Fibroblast of skin of left biceps (primary cell): ENCODE measurements at places on chromosomes 2 and 18.

DNA sequence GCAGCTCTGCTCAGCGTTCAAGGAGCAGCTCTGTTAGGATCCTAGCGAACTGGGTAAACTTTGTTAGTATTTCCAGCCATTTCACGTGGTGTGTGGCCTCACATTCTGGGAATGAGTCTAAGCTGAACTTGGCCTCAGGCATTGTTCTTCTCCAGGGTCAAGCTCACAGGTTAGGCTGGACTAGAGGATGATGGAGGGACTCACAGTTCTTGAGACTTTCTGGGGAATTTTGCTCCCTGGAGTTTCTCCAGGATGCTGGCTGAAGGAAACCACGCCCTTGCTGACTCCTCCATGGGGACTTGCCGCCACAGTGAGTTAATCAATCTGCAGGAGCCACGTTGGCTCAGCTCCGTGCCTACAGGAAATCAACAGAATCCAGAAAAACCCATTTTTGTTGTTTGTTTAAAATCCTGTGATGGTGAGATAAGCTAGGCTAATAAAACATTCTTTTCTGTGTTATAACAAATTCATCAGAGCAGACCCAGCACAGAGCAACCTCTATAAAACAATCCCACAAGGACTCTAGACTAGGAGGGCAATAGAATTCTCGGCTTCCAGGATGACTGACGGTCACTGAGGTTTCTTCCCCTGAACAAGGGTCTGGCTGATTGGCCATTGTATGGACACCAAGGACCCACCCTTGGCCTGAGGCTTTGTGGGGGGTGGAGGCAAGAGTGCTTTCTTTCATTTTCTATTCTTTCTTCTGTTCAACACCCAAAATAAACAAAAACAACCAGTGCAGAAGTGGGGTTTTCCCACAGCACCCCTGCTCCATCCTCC lies 12.6 kb downstream of the CNDP1 start:
- no peak for DNase-seq

DNA sequence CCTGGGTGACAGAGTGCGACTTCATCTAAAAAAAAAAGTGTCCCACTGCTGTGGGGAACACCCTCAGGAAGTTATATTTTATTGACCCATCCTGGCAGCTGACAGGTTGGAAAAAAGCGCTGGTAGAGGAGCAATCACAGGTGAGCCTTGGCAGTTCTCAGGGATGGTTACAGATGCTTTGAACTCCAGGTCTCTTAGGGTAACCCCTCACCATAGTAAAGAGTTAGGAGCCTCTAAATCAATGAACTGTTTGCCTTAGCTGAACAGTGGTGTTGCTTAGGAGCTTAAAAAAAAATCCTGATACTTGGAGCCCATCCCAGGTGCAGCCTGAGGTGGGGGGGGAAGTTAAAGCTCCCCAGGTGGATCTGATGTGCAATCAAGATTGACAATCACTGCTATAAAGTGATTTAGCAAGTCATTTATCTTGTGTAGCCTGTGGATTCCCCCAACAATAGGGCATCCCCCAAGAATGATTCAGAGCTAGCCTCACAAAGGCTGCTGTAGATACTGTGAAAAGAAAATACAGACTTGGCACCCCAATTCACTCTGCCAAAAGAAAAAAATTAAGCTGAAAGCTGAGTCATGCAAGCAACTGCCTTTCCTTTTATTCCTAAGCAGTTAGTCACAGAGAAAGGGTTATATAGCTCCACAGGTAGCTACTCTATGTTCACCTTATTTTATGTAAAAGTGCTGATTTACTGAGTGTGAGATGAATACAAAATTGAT lies 14.8 kb downstream of the SLC16A14 start:
- DNase-seq: no peak

- DNase-seq: no peak
Observed at GRCh38 chr2:195313962-195314361, 343.1 kb upstream of the SLC39A10 start.

DNA sequence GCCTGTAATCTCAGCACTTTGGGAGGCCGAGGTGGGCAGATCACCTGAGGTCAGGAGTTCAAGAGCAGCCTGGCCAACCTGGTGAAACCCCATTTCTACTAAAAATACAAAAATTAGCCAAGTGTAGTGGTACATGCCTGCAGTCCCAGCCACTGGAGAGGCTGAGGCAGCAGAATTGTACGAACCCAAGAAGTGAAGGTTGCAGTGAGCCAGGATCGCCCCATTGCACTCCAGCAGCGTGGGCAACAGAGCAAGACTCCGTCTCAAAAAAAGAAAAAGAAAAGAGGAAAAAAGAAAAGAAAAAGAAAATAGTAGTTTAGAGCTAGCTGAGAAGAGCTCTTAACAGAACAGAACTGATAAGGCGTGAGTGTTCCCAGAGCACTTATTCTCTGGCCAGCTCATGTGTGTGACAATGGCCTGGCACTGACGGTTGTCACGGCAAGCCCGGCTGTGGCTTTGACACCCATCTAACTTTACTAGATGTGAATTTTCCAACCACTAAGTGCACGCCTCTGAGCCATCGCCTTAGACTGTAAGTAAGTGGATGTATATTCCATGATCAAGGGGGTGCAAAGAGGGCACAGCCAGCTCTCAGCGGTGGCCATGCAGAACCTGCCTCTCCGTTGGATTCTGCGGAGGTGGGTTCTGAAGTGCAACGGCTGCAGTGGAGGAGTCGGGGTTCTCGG lies 80.0 kb downstream of the ZNF516 start:
- DNase-seq: no peak

GRCh38 chr2:65746931-65747675 lies 314.7 kb upstream of the SPRED2 start:
- DNase-seq: no peak

- DNase-seq: no peak
Observed at GRCh38 chr2:176081837-176082524, 1.8 kb downstream of the EVX2 start.

- no peak for DNase-seq
Observed at GRCh38 chr2:233413559-233414272, 59.4 kb downstream of the DGKD start.

- DNase-seq: no peak
Observed at GRCh38 chr2:68723181-68723580, 11.4 kb upstream of the ARHGAP25 start.

DNA sequence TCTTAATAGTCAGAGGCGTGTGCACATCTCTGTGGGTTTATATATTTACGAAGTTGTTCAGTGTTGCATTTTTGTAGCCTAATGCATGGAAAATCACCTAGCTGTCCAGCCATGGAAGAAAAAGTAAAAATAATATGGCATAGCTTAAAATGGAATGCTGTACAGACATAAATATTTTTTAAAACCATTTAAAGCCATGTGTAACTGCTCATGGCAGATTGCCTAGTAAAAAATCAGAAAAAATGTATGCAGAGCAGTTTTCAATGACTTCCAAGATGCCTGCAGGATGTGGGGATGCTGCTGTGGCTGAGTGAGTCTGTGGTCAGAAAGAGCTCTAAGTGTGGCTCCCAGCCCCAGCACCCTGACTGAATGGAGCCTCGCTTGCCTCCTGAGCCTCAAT lies 64.8 kb upstream of the ALKAL2 start:
- no peak for DNase-seq

- DNase-seq: no peak
Observed at GRCh38 chr2:124450481-124450880, 425.4 kb downstream of the CNTNAP5 start.

- DNase-seq: no peak
Observed at GRCh38 chr2:241137276-241138190, 11.7 kb downstream of the PASK start.

GRCh38 chr2:133641942-133642725 lies 73.9 kb upstream of the NCKAP5 start:
- DNase-seq: no peak

- DNase-seq: no peak
Observed at GRCh38 chr2:64376926-64377325, 77.0 kb upstream of the LGALSL start.

- no peak for DNase-seq
Observed at GRCh38 chr2:75498907-75499306, 61.8 kb downstream of the EVA1A start.

- DNase-seq: no peak
Observed at GRCh38 chr2:241308267-241308666, 7.2 kb downstream of the HDLBP start.

- no peak for DNase-seq
Observed at GRCh38 chr2:190627448-190628412, 21.2 kb upstream of the NAB1 start.

- no peak for DNase-seq
Observed at GRCh38 chr2:101087638-101088037, 63.5 kb downstream of the TBC1D8 start.

GRCh38 chr18:74914052-74914591 lies 294.8 kb downstream of the PTGR3 start:
- DNase-seq: no peak

- no peak for DNase-seq
Observed at GRCh38 chr18:13276530-13277520, 58.3 kb downstream of the LDLRAD4 start.

GRCh38 chr2:119879502-119879901 lies 119.8 kb downstream of the PTPN4 start:
- no peak for DNase-seq

DNA sequence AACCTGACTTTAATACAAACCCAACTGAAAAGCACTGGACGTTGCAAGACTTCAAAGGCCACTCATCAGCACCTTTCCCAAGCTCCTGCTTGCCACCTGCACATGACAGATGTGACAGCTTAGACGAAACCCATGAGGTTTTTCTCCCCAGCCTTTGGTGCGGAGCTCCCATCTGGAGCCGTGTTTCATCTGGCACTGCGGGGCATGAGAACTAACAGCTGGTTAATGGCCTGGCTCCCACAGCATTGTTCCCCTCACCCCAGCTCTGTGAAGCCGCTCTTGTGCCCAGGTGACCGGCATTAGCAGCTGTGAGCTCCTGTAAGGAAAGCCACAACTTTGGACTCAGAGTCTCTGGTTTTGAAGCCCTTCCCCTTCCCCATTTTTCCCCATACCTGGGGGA lies 50.9 kb downstream of the GALR1 start:
- DNase-seq: no peak

- DNase-seq: no peak
Observed at GRCh38 chr2:140465301-140465700, 1665.5 kb downstream of the LRP1B start.

DNA sequence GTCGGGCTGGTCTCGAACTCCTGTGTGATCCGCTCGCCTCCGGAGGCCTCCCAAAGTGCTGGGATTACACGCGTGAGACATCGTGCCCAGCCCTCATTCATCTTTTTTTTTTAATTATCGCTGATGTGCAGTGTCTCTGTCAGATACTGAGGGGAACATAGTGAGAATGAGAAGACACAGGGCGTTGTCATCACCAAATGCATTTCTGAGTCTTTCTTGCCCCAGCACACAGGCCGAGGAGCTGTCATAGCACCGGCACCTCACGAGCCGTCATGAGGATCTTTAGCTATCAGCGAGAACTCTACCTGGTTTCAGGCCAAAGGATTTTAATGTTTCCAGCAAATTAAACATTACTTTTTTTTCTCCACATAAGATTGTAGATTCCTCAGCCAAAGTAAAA lies 548.0 kb upstream of the SOX11 start:
- DNase-seq: no peak

DNA sequence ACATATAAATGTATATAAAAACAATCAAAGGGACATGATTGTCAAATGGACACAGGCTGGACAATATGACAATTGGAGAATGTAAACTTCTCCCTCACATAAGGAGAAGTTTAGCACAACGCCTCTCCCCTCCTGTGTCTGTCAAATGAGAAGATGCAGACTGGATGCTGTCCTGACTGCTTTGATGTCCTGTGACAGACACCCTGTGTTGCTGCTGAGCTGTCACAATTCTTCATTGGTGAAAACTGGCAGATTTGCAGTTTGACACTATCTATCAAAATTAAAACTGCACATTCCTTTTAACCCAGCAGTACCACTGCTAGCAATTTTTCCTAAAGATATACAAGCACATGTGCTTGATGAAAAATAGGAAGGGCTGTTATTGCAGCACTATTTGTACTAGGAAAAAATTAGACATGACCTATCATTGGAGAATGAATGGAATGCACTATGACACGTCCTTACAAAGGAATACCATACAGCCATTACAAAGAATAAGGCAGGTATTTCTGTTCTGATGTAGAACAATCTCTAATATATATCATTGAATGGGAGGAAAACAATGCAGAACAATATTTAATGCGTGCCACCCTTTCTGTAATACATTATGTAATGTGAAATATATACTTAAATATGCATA lies 12.4 kb downstream of the DPYSL5 start:
- no peak for DNase-seq

GRCh38 chr2:174618179-174618578 lies 20.6 kb upstream of the WIPF1 start:
- no peak for DNase-seq

DNA sequence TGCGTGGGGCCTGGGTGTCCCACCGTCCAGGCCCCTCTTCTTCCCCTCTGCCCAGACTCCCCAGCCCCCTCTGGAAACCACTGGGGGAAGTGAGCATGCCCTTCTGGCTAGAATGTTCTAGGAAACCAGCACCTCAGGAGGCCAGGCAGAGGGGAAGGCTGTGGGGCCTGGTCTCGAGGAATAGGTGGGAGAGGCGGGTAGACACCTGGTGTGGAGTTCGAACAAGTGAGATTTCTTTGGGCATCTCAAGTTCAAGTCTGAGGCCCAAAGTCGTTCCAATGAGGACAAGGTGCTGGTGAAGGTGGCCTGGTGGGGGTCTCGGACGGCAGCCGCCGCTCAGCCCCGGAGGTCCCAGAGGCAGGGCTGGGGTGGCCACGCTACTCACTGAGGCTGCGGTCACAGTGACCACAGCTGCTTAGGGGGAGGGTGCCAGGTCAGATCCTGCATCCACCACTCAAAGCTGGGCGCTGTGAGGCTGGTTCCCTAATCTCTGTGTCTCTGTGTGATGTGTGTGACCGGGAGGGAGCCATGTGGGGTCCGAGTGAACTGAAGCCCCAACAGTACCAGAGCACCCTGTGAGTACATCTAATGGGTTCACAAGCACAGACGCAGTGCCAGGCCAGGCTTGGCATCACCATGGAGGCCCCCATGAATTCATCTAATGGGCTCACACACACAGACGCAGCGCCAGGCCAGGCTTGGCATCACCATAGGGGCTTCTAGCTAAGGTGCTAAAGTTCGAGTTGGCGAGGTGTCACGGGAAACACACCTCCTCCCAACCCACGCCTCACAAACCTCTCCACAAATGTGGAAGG lies 26.5 kb upstream of the PXDN start:
- no peak for DNase-seq

DNA sequence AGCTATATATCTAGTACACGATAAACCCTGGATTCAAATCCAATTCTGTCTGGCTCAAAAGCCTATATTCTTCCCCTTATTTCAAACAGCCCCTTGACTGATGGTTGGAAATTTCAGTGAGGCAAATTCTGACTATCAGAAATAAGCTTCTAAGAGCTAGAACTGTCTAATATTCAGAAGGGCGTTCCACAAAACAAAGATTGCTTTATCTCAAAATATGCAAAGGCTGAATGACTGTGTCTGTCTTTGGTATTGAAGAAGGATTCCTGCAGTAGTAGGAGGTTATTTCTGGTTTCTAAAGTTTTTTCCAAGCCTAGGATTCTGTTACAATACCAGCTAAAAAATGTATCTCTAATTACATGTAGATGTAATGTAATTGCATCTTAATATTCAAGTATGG lies 31.1 kb downstream of the DRC1 start:
- no peak for DNase-seq

DNA sequence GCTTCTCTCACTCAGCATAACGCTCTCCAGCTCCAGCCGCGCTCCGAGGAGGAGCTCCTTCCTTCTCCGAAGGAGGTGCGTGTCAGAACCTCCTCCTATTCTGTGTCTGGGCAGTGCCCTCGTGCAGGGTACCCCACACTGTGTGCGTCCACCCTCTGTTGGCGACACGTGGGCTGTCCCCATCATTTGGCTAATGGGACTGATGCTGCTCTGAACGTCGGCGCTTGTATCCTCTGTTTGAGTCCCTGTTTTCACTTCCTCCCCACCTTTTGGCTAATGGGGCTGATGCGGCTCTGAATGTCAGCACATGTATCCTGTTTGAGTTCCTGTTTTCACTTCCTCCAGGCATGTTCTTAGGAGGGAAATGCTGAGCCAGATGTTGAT lies 22.2 kb downstream of the KCNG2 start:
- no peak for DNase-seq
